ENCODE measurements at places on chromosomes 2 and 18.

DNA sequence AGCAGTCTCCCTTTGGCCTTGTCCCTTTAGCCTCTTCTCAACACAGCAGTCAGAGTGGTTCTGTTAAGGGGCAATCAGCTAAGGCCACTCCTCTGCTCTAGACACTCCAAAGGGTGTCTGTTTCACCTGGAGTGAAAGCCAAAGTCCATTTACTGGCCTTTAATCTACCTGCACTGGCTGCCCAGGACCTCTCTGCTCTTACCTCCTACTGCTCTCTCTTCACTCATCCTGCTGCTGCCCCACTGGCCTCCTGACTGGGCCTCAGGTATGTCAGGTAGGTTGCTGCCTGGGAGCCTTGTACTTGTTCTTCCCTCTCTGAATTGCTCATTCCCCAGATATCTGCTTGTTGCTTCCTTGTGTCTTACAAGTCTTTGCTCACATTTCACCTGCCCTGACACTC lies 68.2 kb downstream of the PIKFYVE start:
- DNase-seq = no peak

- no peak for DNase-seq
These were observed 211.9 kb downstream of the RBM43 start for GRCh38 chr2:151049746-151050145.

DNA sequence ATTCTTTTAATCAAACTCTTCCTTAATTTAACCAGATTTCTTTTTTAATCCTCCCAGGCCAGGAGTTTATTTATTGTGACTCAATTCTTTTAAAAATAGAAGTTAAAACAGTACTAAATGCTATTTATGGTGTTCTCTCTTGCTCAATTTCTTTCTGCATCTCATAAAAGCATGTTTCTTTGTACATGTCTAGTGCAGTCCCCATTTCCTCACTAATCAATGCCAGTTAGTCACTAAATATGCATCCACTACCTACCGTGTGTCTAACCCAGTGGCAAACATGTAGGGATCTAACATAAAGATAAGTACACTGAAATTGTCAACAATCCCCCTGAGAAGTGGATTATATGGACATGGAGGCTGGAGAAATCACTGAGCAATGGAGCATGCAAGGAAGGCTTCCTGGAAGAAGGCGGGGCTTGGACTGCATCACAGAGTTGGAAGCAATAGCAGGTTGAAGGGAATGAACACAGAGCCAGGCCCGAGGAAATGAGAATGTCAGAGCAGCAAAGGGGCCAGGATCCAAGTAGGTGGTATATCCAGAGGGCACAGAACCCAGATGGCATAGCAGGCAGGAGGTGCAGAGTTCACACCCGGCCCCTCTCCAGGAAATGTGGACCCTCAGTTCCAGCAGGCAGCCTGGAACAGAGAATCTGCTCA lies 105.3 kb upstream of the FOSL2 start:
- no peak for DNase-seq

GRCh38 chr2:182522405-182522896 lies 95.6 kb upstream of the PDE1A start:
- no peak for DNase-seq

DNA sequence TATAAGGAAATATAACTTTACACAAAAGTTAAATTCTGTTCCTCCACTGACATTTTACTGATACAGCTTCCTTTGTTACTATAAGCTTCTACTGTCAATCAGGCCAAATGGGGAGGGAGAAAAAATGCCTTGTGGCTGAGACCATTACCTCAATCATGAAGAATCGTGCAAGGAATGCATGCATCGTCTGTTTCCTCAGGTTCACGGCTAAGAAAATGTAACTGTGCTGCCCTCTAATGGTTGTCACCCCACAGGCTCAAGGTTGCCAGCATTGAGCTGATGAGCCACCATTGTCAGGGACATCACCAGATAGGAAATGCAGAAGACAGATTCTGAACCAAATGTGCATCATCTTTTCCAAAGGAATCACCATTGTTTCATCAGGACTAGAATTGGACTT lies 426.9 kb downstream of the CDH2 start:
- no peak for DNase-seq

DNA sequence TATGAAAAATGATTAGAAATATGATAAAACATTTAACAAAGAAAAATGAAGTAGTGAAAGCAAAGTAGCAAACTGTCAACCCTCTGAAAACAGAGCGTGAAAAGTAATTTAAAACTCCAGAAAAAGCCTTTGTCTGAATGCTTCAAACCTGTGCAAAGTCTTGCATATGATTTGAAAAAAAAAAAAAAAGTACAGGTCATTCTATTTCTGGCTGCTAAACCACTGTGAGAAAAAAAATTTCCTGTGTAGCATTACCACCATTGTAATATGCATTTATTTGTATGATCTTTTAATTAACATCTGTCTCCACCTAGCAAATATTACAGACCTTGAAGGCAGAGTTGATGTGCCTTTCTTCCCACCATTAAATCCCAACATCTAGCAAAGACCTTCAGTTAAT lies 82.1 kb upstream of the CCDC68 start:
- no peak for DNase-seq

GRCh38 chr18:55433648-55434047 lies 154.3 kb downstream of the TCF4 start:
- no peak for DNase-seq

DNA sequence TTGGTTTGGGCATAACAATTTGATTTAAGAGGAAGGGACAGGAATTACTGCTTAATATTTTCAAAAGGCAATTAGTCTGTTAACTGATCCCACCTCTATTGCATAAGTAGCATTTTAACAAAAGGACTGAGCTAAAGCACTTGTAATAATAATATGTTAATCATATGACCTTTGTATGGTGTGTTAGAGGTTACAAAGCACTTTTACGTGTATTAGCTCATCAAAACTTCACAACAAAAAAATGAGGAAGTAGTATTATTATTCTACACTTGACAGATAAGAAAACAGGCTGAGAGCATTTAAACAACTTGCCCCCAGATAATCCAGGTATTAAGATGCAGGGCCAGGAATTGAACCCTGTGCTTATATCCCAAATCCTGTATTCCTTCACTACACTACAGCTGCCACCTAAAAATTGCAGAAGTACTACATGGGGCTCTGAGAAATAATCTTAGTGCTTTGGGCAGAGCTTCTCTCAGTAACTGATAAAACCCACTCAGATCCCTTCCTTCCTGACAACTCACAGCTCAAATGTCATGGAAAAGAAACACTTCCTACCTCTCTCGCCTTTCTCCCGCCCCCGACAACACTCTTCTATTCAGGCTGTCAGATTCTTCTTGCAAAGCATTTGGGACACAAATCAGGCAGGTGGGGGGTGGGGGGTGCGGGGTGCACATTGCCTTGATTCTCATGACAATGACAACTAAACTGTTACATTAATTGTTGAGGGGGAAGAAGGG lies 20.7 kb upstream of the KCTD1 start:
- DNase-seq = no peak

- DNase-seq = no peak
These were observed 52.6 kb upstream of the RAB27B start for GRCh38 chr18:54775686-54776085.

GRCh38 chr18:75478996-75479880 lies 51.7 kb upstream of the SMIM21 start:
- DNase-seq = peak; percentile 15

DNA sequence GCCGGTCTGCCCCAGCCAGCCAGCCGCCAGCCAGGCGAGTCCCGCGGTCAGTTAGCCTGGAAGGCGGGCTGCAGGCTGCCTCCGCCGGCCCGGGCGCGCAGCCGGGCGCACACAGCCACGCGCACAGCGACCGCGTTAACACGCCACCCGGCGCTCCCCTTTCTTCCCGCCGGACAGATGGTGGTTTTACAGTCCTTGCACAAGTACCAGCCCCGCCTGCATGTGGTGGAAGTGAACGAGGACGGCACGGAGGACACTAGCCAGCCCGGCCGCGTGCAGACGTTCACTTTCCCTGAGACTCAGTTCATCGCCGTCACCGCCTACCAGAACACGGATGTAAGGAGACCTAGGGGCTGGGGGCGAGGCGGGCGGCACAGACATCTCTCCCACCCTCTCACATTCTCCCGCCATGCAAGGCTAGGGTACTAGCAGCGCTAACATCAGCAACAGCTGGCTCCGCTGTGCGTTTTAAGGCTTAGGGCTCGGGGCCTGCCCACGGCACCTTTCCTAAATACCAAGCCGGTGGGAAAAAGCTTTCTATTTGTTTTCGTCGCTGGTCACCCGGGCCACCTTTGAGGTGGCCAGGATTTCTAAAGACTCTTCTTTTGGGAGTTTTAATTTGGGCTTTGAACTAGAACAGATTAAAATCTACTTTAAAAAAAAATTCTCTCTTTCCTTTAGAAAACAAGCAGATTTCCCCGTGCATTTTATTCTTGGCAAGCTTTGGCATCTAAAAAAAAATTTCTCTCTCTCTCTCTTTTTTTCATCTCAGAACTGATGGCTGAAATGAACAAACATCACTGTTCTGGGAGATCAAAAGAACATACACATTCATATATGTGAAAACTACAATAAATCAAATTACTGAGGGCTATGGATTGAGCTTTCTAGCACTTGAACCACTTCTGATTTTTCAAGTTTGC lies 2.9 kb downstream of the TBR1 start:
- DNase-seq = no peak

GRCh38 chr2:7111626-7112025 lies 194.4 kb downstream of the RNF144A start:
- DNase-seq = no peak

- DNase-seq = no peak
These were observed 135.9 kb downstream of the ABCA12 start for GRCh38 chr2:215002500-215002899.

GRCh38 chr18:79317703-79318102 lies 78.0 kb upstream of the NFATC1 start:
- DNase-seq = no peak

- no peak for DNase-seq
These were observed 6.9 kb downstream of the ACYP2 start for GRCh38 chr2:54122171-54122935.

DNA sequence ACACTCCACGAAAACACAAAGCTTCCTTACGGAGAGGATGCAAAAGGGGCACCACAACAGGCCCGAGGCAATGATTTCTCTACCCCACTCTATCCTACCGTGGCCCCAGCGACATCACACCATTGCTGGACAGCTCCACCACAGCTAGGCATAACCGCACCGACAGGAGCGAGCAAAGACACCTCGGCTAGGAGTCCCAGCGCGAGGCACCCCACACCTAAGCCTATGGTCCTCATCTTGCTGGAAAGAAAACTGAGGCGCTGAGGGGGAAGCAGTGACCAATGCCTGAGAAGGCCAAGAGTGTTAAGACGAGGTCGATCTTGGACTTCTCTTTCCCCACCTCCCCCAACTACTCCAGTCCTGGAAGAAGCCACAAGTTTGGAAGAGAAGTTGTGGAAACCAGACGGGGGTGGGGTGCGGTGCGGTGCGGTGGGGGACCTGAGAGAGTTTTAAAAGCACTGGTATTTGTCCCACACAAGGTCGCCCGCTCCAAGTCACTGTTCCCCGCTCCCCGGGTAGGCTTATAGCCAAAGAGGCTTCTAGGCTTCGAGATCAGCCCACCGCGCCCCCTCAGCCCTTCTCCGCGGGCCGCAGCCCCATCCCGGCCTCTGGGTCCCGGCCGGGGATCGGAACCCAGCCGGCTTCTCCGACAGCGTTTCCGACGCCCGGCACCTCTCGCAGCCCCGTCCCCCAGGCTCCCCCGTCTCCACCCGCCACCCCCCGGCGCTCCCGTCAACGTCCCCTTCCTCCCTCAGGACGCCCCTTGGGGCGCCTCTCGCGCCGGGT lies 766 bp downstream of the PDE6D start:
- DNase-seq = no peak

- DNase-seq = no peak
These were observed 58.3 kb upstream of the KCNG2 start for GRCh38 chr18:79739440-79739778.

- no peak for DNase-seq
These were observed 279.8 kb downstream of the PTGR3 start for GRCh38 chr18:74929110-74929509.

GRCh38 chr18:46497129-46497528 lies 159.9 kb downstream of the LOXHD1 start:
- no peak for DNase-seq

DNA sequence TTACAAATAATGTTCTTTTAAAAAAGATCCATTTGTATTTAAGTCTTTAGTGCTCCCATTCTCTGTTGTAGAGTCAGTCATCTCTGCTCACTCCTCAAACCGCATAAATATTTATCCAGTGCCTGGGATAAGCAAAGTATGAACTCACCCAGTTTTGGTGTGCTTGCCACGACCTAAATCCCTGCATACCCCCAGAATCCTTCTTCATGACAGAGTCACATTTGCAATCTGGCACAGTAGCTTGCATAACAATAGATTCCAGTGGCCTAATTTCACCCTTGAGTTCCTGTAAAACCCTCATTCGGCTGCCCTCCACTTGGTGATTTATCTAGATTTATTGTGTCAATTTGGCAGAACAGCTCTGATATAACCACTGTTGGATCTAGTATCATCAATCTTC lies 92.9 kb downstream of the DTNA start:
- no peak for DNase-seq

- DNase-seq = no peak
These were observed 10.0 kb downstream of the HK2 start for GRCh38 chr2:74843899-74844298.

DNA sequence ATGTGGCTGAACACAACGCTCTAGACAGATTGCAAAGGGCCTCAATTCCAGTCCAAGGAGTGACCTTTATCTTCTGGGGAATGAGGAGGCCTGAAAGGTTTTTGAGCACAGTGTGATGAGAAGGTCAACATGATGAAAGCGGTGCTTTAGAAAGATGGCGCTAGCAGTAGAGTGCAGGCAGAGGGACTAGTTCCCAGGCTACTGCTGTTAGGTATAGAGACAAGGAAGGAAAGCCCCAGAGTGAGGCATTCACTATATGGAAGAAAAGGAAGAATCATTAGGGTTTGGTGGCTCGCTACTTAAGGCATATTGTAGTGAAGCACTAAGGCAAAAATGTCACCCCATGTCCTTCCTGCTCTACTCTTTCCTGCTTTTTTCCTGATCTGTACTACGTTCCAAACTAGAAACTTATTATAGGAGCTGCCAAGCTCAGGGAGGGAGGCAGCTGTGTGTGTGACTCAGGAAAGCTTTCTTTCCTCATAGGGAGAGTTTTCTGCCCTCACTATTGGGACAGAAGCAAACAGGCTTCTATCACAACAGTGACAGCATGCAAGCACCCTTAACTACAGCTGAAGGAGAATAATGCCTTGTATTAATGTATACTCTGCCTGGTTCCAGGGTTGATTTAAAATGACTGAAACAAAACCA lies 160.8 kb upstream of the CAVIN2 start:
- DNase-seq = no peak

GRCh38 chr18:8703781-8704301 lies 1.5 kb upstream of the MTCL1 start:
- no peak for DNase-seq

- no peak for DNase-seq
These were observed 123.9 kb downstream of the ZFP36L2 start for GRCh38 chr2:43102366-43103092.

DNA sequence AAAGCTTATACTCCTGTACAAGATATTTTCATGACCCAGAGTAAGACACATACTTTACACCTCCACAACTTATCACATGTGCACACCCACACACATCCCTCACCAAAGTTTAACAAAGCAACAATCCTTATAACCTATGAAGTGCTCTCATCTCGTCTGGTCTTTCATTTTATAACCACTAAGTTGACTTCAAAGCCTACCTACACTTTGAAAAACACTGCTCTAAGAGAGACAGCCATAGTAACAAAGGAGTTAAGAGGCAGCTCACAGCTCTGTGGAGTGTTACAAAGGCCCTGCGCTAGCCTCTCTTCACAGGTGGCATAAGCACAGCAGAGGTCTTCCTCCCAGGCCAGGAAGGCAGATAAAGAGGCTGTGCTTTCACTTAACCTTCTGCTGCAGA lies 69.7 kb upstream of the TMEM200C start:
- no peak for DNase-seq

GRCh38 chr2:97715951-97716694 lies 2.7 kb downstream of the ZAP70 start:
- no peak for DNase-seq

Data from GM12864 (cell line).